ENCODE measurements at places on chromosomes 6 and 20.

DNA sequence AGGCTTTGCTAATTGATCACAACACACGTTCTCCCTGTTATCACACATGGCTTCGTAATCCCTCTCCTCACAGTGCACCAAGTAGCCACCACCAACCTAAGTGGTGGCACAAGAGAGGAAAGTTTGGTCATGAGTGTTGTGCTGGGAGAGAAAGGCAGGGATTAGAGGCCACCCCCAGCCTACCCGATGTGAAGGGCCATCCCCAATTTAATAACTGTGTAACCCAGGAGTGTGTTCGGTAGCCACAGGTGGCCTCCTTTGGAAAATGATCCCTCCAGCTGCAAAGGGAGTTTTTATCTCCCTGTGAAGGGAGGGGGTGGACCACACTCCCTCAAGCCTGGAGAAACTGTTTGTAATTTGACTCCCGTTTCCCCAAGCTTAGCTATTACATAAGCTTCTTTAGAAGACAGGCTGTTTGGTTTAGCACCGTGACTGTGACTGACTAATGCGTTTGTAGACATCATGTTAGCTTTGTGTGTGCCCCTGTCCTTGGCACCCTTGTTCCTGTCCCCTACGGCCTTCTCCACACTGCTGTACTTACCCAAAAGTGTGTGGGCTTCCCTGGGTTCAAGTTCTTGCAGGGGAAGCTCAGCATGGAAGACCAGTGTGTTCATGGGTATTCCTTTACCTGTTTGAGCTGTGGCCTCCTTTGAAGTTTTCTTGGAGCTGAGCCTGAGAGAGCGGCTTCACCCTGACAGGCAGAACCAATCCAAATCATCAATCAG lies 20.6 kb downstream of the PPP1R16B start:
- no peak for DNase-seq

DNA sequence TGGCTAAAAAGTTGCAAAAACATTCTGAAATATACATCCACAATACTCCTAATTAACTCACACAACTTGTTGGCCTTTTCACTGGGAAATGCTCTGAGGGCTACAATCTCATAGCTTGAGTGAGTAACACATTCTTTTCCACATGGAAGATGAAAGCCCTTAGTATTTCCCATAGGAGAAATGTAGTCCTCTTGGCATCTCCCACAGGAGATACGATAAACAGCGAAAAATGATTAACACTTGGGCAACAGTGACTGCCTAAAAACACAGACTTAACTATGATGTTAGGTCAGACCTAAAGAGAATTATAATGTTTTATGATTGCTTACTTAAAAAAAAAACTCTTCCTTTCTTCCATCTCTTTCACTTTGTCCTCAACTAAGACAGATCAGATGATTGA lies 9.0 kb downstream of the MYLK4 start:
- DNase-seq, result no peak

- no peak for DNase-seq
These were observed 69.0 kb upstream of the ZNF217 start for GRCh38 chr20:53662595-53662994.

DNA sequence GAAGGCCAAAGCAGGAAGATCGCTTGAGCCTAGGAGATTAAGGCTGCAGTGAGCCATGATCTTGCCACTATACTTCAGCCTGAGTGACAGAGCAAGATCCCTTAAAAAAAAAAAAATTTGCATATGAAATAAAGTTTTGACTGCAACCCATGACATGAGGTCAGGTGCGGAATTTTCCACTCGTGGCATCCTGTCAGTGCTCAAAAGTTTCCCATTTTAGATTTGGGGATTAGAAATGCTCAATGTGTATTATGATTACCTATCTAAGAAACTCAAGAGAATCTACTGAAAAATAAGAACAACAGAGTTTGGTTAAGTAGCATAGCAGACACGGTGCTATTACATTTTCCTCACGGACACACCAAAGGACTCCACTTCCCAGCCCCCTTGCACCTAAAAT lies 11.7 kb downstream of the SLC23A2 start:
- no peak for DNase-seq

GRCh38 chr20:44542890-44543289 lies 21.0 kb upstream of the SERINC3 start:
- DNase-seq, result no peak

DNA sequence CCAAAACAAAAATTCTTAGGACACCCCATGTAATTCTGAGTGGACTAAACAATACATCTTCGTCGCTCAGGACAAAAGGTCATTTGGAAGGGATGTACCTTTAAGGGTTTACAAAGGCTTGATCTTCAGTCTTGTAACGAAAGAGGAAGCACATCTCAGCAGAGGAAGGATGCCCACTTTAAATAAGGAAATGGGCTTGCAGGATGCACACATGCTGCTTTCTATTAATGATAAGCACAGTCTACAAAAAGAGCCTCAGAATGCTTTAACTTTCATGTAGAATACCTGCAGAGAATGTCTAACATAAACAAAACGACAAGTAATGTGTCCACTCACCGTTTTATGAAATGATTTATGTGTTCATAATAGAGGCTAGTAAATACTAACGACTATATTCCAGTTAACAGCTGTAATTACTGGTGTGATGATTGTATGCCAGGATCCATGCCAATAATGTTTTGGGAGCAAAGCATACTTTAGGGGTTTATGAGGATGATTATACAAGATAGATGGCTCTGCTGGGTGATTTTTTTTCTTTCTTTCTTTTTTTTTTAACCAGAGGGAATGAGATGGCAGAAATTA lies 216.9 kb downstream of the GMDS start:
- no peak for DNase-seq

Data from activated T-cell treated with anti-CD3 and anti-CD28 coated beads for 1 hour (primary cell).